ENCODE measurements at places on chromosomes 6 and 20.

- no peak for DNase-seq
Measured at GRCh38 chr20:13274275-13274861, 53.3 kb downstream of the ISM1 start.

DNA sequence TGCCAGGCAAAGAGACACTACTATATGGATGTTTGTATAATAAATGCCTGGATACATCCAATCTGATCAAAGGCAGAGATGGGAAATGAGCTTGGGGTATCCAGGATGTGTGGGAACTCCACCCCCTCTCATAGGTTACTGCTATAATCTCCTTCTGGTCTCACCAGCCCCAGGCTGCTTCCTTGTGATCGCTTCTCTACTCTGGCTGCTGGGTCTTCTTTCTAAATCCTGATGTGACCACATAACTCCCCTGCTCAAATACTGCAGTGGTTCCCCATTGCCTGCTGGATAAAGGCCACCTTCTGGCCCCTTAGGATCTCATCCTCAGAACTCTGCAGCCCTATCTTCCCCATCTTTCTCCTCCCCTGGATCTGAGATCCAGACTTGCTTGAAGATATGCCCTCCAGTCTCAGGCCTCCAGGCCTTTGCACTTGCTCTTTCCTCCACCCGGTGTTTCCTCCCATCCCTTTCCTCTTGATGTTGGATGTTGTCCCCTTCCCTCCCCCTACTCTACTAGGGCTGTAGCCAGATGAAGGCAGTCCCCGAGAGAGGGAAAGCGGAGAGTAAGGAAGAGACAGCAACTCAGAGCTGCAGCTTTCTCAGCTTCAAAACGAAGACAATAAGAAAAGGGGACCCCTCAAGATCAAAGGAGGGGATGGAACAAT is 828 bp upstream of the XKR7 start:
- DNase-seq: no peak

DNA sequence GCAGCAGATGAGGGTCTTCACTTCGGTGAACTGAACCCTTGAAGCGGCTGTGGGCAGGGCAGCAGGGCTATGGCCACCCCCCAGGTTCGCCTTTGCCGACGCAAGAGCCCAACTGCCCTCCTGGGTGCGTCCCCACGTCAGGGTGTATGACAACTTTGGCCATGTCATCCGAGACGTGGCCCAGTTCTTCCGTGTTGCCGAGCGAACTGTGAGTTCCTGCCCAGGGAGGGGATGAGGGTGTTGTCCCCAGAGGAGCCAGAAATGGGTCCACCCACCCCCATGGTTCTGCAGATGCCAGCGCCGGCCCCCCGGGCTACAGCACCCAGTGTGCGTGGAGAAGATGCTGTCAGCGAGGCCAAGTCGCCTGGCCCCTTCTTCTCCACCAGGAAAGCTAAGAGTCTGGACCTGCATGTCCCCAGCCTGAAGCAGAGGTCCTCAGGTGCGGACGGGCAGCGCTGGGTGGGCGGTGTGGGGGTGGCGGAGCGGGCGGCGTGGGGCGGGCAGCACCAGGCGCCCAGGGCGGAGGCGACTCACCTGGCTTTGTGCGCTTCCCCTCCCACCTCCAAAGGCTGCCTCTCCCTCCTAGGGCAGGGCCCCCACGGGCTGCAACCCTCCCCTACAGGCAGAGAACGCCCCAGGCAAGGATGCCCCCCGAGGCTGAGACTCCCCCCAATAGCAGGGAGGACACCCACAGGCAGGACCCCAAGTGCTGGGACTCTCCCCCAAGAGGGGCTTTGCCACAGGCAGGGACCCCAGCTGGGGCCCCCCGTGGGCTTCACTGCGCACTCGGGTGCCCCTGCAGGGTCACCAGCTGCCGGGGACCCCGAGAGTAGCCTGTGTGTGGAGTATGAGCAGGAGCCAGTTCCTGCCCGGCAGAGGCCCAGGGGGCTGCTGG is 6.2 kb upstream of the TNFRSF6B start:
- no peak for DNase-seq

- DNase-seq: no peak
Measured at GRCh38 chr6:579339-579738, 77.6 kb downstream of the HUS1B start.

GRCh38 chr6:158655569-158656450 is 6.0 kb downstream of the SYTL3 start:
- no peak for DNase-seq

- DNase-seq: no peak
Measured at GRCh38 chr6:31794294-31794865, 1.2 kb downstream of the VARS1 start.

GRCh38 chr6:41858703-41859102 is 36.5 kb downstream of the USP49 start:
- no peak for DNase-seq

- no peak for DNase-seq
Measured at GRCh38 chr6:88238065-88238464, 71.9 kb upstream of the CNR1 start.

GRCh38 chr20:21241406-21241805 is 61.7 kb upstream of the XRN2 start:
- no peak for DNase-seq

DNA sequence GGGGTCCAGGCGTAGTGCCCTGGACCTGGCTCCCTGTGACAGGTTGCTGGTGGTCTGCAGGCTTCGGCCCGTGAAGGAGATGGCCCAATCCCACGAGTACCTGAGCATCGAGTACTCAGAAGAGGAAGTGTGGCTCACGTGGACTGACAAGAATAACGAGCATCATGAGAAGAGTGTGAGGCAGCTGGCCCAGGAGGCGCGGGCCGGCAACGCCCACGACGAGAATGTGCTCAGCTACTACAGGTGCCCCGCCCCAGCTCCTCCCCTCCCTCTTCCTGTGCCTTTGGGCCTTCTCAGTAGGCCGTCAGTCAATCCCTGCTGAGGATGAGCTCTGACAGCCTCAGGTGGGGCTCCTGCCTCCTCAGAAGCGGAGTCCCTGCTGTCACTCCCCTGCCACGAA is 42.6 kb downstream of the UQCC2 start:
- DNase-seq: peak; percentile 61

All from stimulated activated naive CD4-positive, alpha-beta T cell (primary cell).